ENCODE measurements at places on chromosomes 16 and 17. TPM values are rescaled to one million over a fixed set of nuclear protein-coding genes. Genes with fewer than 3 reads are reported as not detected.

DNA sequence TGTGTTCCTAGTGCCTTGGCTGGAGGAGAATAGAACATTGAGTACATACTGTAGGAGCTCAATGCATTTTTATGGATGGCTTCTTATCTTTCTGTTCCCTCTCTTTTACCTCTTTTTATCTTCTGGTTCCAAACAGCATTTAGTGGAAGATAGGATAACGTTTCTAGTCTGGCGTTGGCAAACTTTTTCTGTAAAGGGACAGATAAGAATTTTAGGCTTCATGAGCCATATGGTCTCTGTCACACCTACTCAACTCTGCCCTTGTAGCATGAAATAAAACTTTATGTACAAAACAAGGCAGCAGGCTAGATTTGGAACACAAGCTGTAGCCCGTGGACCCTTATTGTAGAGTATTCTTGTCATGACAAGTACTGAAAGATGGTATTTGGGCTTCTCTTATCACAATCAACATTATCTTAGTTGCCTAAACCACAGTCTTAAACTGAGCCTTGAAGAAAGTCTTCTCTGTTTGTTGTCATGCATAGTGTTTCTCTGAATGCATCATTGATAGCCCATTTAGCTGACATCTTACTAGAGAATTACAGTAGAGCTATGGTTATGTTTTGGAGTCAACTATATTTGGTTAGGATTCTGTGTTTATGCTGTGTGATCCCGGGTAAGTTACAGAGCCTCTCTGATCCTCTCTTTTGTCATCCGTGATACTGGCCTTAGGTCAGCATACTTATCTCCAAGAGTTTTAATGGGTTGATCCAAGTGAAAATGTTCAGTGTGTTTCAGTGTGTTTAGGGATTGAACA is 80.2 kb downstream of the HS3ST4 start:
- DNase-seq: no peak

DNA sequence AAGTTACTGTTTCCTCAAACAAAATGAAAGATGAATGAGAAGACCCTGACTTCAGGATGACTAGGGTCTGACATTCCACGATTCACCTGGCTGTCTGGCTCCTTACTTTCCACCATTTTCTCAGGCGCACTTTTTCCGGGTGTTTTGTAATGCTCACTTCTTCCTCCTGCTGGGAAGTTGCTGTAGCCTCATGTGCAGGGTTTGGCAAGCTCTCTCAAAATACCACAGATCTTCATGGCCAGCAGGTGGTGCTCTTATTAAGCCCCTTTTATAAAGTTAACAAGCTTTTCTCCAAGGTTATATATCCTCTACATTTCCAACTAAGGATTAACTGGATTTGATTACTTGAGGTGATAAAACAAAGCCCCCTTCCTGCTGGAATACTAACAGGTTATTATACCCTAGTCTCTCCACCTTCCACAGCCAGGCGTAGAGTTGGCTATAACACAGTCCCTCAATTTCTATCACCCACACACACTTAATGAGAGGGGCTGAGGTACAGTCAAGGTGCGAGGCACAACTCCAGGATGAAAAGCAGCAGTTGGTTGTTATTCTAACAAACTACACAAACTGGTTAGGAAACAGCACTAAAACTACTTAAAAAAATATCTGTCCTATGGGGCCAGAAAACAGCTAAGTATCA is 45.4 kb downstream of the STH start:
- no peak for DNase-seq

DNA sequence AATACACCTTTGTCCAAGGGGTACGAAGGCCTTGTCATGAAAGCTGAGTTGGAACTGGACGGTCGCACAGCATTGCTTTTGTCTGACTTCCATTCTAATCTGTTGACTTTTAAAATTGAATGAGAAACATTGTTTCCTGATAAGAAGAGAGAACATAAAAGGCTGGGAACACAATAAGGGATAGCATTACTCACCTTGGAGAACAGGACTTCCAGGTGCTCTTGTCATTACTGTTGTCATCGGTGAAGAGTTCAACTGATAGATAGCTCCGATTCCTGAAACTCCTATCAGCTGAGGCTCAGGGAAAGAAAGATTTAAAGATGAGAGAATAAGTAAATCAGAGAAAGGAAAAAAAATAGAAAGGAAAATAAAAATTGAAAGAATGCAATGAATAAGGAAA is 351.1 kb downstream of the KCNJ2 start:
- DNase-seq: no peak

DNA sequence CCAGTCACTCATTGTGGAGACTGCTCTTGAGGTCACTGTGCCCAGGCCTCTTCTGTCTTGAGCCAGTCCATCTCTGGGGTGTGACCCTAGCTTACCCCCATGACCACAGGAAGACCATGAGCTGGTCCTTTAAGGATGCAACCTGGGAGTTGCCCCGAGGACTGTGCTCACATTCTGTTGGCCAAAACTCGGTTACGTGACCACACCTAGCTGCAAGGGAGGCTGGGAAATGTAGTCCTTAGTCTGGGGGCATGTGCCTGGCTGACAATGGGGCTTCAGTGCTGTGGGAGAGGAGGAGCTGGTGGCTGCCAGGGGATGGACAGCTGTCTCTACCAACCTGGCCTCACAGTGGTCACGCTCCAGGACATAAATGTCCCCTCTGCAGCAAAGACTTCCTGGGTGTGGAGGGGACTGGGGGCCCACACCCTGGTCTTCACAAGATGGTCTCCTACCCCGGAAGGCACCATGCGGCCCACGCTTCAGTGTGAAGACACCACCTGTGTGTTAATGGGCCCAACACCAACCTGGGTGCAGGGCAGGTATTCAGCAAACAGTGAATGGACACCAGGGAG is 55.4 kb downstream of the JPH3 start:
- no peak for DNase-seq

GRCh38 chr17:45431531-45432404 is 902 bp downstream of the ARHGAP27 start:
- peak; percentile 72 for DNase-seq

PRSS27 gene
- 3.2 TPM for total RNA-seq

- DNase-seq: no peak
Measured at GRCh38 chr16:56615353-56615752, 7.0 kb downstream of the MT2A start.

SMIM36 gene
- total RNA-seq: under 0.01 TPM

DNA sequence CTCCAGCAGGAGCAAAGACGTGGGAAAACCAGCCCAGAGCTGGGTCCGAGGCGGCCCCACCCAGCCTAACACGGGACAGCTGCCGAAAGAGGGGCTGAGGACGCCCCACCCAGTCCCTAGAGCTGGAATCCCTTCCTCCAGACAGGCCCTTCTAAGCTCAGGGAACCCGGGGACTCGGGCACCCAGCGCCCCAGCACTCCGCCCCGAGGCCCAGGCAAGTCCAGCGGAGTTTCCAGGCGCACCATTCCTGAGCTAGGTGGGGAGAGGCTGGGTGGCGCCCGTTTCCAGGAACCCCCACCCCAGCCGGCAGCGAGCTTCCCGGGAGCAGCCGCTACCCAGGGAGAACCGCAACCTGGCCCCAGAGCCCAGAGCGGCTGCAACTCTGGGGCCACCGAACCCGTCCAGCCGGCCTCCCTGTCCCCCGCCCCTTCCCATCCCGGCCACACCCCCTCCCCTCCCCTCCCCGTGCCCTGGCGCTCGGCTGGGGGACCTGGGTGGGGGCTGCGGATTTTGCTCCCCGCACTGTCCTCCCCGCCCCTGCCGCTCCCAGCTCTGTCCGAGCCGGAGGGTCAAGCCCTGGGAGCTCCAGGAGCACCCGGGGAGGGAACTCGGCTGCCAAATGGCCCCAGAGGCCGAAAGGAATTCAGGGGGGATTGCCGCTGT is 536 bp downstream of the TMC6 start:
- no peak for DNase-seq

CORO1A gene
- total RNA-seq: 246 TPM

VMO1 gene
- total RNA-seq: not detected

DNA sequence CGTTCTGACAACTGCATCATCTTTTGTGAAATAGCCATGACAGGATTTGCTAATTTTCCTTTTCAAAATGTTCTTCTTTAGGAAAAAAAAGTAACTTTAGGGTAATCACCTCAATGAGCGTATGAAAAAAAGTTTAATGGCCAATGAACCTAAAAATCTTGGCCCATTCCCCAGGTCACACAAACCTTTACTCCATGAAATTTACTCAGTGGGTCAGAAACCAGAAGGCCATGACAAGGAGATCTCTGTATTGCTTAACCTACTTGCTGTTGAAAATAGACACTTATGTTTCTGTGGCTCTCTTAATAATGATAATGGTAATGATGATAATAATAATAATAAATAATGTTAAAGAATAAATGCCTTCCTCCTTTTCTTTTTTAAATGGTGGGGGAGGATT is 180.8 kb upstream of the IRX3 start:
- DNase-seq: no peak

CMTM2 gene
- total RNA-seq: 0.54 TPM

DNA sequence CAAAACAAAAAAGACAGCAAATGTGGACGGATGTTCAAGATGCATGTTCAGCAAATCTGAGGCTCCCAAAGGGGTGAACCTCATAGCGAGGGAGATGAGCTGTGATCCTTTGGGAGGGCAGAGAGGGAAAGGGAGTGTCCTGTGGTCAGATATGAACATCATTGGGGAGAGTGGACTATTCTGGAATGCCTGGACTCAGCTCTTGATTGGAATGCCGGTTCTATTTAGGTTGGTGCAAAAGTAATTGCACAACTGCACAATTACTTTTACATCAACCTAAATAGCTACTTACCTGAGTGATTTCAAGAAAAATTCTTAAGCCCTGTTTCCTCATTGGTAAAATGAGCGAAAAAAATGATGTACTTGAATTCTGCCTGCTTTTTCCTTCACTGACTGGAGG is 89.6 kb downstream of the CACNG3 start:
- DNase-seq: no peak

- DNase-seq: no peak
Measured at GRCh38 chr17:57032343-57032742, 52.7 kb upstream of the AKAP1 start.

DNA sequence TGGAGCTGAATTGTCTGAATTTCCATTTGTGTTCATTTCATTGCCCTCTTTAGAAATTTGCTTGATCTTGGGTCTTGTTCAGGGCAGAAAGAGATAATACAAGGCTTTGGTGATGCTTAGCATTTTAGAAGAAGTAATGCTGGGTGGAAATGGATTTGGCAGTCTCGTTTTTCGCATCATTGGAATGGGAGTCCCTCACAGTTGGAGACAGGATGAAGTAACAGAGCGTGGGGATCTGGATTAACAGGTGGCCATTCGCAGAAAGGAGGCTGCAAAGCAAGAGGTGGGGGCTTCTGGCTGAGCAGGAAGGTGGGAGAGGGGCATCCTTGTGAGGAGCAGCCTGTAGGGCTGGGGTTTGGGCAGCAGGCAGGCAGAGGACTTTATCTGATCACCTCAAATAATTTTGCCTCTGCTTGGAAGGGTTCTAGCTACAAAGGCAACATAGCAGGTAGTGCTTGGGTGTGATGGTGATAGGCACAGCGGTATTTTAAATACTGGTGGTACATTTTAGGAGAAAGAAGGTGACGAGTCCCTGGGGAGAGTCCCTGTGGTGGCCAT is 17.0 kb downstream of the KSR1 start:
- no peak for DNase-seq

DNA sequence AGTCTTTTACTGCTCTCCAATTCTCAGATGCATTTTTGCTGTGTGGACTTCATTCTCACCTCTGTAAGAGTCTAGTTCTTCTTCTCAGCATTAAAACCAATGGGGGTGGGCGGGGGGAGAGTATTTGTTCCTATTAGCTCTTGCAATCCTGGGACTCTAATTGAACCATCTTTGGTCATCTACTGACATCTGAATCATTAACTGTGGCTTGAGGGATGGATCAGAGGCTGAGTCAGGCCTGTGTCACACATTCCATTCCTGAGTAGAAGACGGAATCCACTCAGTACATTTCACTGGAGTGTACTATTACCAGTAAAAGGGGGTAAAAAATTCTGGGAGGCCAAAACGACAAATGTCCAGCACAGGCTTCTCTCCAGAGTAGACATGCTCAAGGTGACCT is 12.8 kb upstream of the ZNF23 start:
- DNase-seq: no peak

CASKIN2 gene
- 14.8 TPM for total RNA-seq

NSF gene
- total RNA-seq: 21.0 TPM

DNA sequence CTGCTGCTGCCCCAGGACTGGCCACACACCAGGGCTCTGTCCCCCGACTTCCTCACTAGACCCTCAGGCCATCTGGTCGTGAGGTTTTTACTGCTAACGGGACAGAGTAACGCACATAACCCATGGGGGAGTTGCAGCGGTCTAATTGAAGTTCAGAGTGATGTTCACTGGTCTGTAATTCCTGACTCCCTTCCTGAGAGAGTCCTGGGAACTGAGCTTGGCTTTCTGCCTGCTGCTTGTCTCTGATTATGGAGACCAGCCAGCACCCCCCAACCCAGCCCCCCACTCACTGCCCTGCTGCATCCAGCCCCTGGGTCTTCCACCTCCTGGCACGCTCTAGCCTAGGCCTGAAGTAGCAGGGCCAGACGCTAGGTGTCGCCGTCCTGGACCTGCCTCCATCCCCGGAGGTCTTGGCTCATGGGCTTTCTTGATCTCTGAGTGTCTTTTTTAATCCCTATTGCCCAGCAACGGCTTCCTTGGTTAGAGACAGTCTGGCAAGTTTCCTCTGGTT is 192.9 kb downstream of the CCDC182 start:
- no peak for DNase-seq

- no peak for DNase-seq
Measured at GRCh38 chr17:45016237-45016636, 35.2 kb downstream of the DCAKD start.

PIPOX gene
- total RNA-seq: 9.7 TPM

Data from hematopoietic multipotent progenitor cell (in vitro differentiated cells).